NCI-H146 (cell line): ENCODE measurements at places on chromosomes 1 and 21.

DNA sequence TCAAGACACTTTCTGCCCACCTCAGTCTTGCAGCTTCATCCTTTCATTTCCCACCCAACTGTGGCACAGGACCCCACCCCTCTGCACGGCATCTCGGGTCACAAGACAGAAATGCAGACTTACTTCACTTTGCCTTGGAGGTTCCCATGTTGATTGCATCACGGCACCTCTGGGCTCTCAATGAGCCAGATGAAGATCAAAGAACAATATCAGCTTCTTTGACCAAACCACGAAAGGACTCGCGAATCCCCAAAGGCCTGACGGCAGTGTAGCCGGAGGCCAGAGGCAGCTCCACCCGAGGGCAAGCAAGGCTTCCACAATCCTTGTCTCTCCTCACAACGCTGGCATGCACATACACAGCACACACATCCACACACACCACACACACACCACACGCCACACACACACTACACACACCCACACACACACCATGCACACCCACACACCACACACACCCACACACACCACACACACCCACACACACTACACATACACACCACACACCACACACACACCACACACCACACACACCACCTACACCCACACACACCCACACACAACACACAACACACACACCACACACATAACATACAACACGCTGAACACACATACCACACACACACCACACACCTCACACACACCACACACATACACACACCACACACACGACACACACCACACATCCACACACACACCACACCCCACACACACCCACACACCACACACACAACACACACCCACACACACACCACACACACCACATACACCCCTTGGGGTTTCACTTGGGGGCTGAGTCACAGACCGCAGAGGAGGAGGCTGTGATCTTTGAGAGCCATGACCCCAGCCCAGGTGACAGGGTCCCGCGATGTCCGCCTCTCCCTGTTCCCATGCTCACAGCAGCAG lies 35.8 kb downstream of the UBASH3A start:
- no peak for DNase-seq

- DNase-seq: no peak
Observed at GRCh38 chr1:203076031-203076511, 9.7 kb downstream of the MYOG start.

- no peak for DNase-seq
Observed at GRCh38 chr21:37865156-37865555, 51.1 kb downstream of the KCNJ6 start.

DNA sequence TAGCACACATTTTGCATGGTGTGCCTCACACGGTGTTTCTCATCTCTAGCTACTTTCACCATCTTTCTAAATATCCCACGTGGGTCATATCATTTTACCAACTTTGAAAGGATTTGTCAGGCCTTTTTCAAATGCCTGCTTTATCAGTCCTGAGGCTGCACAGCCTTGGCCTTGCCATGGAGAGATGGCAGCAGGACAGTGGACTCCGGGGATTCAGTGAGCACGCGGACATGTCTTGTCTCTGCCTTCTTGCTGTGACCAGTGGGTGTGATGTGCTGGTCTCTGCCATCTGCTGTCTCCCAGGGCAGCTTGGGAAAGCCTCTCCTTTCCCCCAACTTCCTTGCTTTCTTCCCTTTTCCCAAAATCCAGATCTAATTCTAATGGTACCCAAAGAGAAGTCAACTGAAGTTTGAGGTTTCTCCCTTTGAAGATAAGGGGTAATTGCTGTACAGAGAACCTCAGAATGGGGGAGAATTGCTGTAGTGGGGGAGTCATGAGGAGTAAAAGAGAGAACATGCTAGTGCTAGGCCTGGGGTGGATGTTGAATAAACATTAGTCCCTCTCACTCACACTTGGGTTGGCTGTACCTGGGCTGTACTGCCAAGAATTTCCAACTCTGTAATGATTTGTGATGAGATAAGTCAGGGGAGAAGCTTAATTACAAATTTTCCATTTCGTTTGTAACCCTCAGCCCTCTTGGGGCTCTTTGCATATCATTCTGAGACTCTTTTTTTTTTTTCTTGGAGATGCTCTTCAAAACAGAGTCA lies 99.5 kb downstream of the GALNT2 start:
- no peak for DNase-seq

- no peak for DNase-seq
Observed at GRCh38 chr1:216142921-216143320, 280.3 kb downstream of the USH2A start.

- DNase-seq: no peak
Observed at GRCh38 chr1:8396083-8396785, 78.3 kb downstream of the SLC45A1 start.

- no peak for DNase-seq
Observed at GRCh38 chr1:55064071-55064581, 24.8 kb downstream of the PCSK9 start.

- DNase-seq: no peak
Observed at GRCh38 chr1:184791550-184791900, 36.9 kb upstream of the EDEM3 start.

- no peak for DNase-seq
Observed at GRCh38 chr1:215647738-215648137, 80.6 kb downstream of the KCTD3 start.

GRCh38 chr1:151934048-151934493 lies 24.8 kb upstream of the THEM4 start:
- peak; percentile 10 for DNase-seq

GRCh38 chr1:2205191-2205952 lies 10.8 kb upstream of the FAAP20 start:
- peak; percentile 86 for DNase-seq
